ENCODE measurements at places on chromosomes 1 and 21.

DNA sequence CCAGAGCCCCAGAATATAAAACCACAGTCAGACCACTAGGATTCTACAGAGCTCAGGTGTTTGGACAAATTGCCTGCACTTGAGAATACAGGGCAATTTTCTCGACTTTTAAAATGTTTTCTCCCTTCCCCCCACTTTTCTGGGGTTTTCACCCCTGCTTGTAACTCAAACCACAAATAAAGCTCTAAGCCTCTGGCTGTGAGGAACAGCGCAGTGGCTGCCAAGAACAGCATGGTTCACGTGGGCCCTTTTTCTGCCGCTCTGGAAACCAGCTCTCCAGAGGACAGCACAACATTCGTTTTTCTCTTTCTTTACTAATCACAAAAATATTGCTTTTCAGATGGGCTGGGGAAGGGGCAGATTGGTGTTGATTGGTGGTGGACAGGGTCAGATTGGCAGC lies 102.2 kb upstream of the JUN start:
- no peak for DNase-seq

DNA sequence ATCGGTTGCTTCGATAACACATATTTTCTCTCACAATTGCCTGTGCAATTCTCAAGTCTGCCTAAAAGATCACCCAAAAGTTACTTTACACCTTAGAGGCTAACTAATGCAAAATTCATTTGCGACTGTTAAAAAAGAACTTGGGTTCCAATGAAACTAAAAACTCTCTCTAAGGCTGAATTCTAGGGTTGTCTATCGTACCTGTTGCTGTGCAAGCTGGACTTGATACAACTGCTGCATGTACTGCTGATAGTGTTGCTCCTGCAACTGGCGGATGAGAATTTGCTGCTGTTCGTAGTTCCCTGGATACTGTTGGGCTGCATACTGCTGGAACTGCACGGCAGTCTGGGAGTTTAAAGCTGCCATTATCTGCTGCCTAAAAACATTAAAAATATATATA lies 27.6 kb downstream of the ACBD3 start:
- no peak for DNase-seq

DNA sequence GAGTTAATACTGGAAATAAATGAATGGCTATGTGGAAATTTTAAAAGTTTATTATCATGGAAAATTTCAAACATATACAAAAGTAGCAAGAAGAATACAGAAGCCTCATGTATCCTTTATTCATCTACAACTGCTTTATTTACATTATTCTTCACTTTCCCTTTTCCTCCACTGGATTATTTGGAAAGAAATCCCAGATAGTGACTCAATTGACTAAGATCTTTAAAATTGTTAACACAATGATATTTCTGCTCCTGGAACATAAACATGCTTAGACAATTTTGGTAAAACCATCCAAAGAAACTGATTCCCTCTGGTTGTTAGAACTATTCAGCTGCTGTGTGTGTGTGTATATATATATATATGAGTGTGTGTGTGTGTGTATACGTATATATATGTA lies 116.2 kb downstream of the TGFB2 start:
- no peak for DNase-seq

DNA sequence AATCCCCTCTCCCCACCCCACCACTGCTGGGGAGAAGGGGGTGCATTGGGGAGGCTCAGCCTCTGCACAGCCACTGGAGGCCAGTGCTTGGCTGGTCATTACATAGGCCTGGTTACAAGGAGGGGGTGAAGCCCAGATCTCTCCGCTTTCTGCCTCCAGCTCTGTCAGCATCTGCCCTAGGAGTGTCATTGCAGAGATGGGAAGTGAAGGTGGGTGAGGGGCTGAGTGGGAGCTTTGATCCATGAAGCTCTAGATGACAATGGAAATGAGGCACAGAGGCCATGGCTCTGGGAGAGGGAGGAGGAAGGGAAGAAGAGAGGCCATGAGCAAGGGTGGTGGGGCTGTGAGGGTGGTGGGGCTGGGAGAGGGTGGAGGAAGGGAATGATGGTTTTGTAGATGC lies 411.6 kb downstream of the MATN1 start:
- DNase-seq, result peak; percentile 41

DNA sequence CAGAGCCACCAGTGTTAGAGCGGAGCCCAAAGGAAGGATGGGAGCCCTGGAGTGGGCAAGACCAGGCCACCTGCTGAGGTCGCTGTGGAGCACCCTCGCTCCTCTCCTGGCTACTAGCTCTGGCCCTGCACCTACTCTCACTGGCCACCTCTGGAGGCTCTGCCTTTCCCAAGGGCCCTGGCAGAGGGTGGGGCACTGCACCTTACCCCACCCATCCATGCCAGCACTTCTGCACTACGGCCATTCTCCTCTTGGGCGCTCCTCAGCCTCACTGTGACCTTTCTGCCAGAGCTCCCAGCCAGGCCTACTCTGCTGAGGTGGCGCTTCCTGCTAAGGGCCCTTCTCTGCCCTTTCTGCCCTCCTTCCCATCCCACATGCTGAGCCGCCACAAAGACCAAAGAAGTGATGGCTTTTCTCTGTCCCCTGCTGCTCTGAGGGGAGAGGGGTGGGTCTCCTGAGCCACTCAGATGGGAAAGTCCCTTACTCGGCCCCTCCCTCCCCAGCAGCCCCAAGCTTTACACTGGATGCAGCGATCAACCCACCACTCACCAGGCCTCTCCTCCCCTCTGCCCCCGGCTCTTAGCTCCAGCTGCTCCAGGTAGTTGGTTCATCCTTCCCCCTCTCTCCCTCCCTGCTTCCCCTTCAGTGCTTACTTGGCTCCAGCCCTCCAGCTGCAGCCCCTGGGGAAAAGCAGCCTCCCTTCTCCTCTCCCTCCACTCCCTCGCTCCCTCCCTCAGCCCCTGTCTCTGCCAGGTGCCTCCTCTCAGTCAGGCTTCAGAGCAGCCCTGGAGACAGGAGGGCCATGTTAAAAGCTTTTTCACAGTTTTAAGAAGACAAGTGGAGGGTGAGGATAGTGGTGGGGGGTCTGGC lies 14.8 kb upstream of the TMEM222 start:
- no peak for DNase-seq

DNA sequence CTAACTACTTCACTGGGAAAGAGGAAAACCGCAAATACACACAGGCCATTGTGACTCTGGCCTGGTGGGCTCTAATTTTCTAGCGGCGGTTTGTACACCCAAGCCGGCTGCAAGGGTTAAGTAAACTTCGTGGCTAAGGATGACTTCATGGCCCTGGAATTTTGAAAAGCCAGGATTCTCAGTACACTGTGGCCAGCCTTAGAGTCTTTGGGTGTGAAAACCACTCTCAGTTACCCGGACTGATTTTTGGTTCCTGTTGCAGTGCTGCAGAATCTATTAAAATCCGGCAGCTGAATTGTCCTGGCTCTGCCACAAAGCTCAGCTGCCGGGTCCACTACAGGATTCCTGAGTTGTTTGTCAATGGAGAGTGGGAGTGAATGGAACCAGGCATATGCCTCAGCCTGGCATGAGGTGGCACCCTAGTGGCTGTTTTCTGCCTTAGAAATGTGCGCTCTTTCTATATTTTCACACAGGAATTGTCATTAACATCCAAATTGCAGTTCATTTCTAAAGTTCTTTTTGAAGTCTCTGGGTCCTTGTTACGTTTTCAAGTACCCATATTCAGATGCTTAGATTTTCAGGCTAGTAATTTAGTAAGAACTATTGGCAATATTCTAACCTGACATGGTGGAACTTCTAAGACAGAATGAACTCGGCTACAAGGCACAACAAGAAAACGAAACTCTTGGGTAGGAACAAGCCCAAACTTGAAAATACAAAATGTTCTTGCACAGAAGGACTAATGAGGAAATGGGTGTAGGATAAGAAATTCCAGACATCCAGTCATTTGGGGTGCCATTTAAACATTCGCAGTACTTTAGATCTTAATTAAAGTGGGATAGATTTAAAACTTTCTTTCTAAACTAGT lies 255.9 kb downstream of the NFIA start:
- DNase-seq, result no peak

DNA sequence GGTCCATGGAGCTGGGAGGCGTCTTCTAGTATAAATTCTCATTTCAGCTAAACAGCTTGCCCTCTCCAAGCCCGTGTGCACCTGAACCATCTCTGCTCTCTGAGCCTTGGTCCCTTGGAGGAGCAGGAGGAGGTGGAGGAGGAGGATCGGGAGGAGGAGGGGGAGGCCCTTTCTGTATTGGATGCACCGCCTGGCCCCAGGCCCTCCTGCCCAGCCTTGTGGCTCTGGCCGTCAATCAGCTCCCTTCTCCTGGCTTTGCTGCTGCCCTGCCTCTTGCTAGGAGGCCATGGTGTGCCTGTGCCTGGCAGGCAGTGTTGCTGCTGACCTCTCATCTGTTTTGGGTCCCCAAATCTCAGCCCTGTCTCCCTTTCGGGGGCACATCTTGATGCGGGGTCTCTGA lies 9.0 kb downstream of the COL18A1 start:
- DNase-seq, result peak; percentile 56

- no peak for DNase-seq
Observed at GRCh38 chr1:205706601-205707502, 26.5 kb upstream of the SLC45A3 start.

DNA sequence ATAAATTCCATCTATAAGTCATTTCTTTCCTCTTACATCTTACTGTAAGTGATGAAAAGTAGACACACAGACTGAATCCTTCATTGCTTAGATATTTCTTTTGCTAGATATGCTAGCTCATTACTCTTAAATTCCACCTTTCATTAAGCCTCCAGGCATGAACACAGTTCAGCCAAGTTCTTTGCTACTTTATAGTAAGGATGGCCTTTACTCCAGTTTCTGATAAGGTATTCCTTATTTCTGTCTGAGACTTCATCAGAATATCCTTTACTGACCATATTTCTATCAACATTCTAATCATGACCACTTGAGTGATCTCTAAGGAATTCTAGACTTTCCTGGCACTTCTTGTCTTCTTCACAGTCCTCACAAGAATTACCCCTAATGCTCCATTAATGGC lies 191.7 kb upstream of the KCTD3 start:
- DNase-seq, result no peak

- DNase-seq, result no peak
Observed at GRCh38 chr21:34544032-34544496, 32.1 kb upstream of the KCNE1 start.

DNA sequence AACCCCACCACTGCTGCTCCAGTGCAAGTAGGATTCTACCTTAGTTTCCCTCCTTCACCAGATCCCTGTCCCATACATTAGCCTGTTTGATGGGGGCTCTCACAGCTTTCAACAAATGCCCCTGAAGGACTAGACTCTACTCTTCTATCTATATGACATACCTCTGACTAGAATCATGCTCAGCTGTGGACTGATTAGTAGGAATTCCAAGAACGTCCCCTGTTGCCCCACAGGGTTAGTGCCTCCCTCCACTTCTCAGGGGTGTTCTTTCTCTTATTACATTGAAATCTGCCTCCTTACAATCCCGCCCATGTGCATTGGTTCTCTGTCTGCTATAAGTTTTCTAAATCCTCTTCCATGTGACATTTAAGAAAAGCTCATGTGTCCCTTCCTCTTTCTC lies 375.9 kb upstream of the DUSP10 start:
- no peak for DNase-seq

- no peak for DNase-seq
Observed at GRCh38 chr21:31418377-31419001, 74.4 kb upstream of the TIAM1 start.

- DNase-seq, result no peak
Observed at GRCh38 chr1:31315902-31316301, 19.1 kb downstream of the ZCCHC17 start.

- DNase-seq, result no peak
Observed at GRCh38 chr1:156847591-156848460, 11.1 kb downstream of the INSRR start.

- no peak for DNase-seq
Observed at GRCh38 chr1:83123019-83123418, 875.9 kb downstream of the TTLL7 start.

- DNase-seq, result peak; percentile 86
Observed at GRCh38 chr1:211469938-211470529, 21.9 kb downstream of the RD3 start.

DNA sequence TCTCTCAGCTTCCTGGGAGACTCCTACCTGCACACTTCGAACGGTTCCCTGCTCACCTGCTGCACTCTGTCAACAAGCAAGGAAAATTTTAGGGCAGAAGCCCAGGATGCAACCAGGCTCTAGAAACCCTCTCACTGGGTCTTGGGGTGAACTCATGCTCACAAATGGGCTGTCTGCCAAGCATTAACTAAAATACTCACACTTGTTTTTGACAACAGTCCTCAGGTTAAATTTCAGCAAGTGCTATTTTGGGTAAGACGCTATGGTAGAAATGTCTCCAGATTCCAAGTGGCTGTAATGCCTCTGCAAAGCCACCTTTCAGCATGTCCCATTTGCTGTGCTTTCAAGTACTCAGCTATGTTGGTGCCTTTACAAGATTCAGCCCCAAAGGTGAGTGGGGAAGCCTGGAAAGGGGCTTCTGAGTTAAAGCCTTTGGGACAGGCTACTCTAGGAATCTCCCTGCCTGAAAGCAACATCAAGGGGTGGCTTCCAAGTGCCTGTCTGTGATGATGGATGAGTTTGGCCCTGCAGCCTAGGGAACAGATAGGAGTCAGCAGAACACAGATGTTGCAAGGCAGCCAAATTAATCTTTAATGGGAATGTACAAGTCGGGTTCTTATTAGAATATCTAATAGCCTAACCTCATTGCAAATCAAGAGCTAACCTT lies 211.9 kb upstream of the SPAG17 start:
- DNase-seq, result no peak

- DNase-seq, result no peak
Observed at GRCh38 chr1:6519491-6519934, 28.0 kb upstream of the PLEKHG5 start.

GRCh38 chr1:112307930-112308591 lies 88.0 kb upstream of the CTTNBP2NL start:
- DNase-seq, result no peak
